ENCODE measurements at places on chromosomes 12 and 14.

- no peak for DNase-seq
Observed at GRCh38 chr12:20264608-20265114, 103.7 kb upstream of the PDE3A start.

DNA sequence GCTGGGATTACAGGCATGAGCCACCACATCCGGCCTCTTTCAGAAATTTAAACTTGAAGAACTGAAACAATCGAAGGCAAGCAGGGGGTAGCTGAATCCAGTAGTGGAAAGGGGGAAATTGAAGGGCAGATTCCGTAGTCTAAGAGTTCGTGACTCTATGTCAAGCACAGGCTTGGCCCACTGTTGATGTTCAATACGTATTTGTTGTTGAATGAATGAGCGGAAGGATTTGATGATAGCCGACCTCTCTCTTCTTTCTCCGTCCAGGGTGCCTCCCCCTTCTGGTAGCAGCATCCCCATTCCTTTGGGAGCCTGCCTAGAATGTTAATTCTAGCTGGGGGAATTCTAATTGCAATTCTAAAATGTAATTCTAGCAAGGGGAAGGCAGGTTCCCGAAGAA is 59.8 kb upstream of the MED13L start:
- no peak for DNase-seq

GRCh38 chr12:124916374-124917134 is 2.1 kb upstream of the UBC start:
- no peak for DNase-seq

- DNase-seq: no peak
Observed at GRCh38 chr12:79685068-79685467, 5.7 kb downstream of the PAWR start.

- no peak for DNase-seq
Observed at GRCh38 chr14:50947446-50947845, 3.2 kb upstream of the PYGL start.

DNA sequence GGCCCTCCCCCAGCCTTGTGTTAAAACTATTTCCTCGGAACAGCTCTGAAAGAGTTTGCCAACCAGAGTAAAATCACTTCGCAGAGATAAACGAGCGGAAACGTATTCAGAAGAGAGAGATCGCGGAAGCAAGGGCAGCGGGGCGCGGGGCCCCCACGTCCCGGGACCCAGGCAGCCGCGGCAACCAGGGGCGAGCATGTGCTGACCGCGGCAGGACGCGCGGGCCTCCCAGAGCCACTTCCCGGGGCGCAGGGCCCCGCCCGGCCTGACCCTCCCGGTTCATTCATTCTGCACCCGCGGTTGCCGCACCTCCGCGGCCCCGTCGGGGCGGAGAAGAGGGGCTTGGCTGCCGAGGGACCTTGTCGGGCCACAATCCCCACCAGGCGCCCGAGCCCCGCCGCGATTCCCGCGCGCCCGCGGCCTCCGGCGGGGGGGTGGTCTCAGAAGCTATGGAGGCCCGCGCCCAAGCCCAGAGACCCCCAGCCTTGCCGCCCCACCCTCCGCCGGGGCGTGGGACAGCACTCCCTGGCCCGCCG is 598 bp downstream of the UBE2N start:
- peak; percentile 48 for DNase-seq

DNA sequence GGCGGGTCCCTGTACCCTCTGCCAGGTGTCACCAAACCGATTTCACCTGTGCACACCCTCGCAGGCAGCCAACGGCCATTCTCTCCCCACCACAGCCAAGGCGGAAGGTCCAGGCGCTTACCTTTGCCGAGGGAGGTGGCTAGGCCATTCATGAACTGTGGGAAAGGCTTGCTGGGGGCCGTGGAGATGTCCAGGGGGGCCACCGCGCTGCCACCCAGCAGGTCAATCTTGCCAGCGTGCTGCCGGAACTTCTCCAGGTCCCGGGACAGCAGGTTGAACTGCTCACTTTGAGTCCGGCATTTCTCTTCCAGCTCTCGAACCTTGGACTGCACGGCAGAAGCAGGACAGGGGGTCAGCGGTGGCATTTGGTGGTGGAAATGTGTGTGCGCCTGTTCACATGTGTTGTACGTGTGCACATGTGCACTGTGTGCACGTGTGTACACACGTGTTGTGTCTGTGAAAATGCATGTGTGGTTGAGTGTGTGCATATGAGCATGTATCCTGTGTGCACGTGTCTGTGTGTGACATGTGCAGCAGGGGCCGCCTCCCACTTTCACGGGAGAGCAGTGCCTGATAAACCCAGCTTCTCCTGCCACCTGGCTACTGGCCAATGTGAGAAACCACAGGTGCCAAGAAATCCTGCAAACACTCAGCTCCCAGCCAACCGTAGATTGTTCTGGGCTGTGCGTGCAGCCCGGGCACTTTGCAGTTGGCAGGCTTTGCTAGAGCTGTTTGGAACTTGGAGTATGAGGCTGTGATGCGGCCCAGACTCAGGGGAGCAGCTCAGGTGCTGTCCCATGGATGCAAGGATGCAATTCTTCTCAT is 118.9 kb downstream of the PIWIL1 start:
- DNase-seq: no peak

- peak; percentile 81 for DNase-seq
Observed at GRCh38 chr12:121799156-121799841, 4.5 kb upstream of the SETD1B start.

- DNase-seq: no peak
Observed at GRCh38 chr12:110171186-110171538, 47.0 kb downstream of the IFT81 start.

DNA sequence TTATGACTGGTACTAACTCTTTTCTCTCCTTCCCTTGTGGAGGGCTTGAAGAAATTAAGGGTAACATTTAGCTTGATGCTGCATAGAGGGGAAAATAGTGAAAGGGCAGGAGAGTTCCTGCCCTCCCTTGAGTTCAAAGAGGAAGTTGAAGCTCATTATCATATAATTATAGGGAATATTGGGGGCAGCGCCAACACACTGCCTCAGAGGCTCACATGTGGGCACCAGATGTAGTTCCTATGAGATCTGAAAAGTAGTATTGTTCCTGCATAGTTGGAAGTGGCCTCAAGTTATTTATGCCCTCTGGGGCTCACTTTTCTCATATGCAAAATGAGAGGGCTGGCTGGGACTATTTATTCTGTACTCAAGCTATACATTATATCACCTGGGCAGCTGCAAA is 33.0 kb upstream of the FGF23 start:
- DNase-seq: no peak

DNA sequence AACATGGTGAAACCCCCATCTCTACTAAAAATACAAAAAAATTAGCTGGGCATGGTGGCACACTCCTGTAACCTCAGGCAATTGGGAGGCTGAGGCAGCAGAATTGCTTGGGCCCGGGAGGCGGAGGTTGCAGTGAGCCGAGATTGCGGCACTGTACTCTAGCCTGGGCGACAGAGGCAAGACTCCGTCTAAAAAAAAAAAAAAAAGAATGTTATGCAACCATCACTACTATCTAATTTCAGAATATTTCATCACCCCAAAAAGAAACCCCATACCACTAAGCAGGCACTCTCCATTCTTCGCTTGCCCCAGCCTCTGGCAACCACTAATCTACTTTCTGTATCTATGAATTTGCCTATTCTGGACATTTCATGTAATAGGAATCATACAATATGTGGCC is 68.8 kb upstream of the AMN start:
- DNase-seq: no peak

GRCh38 chr14:105863296-105864108 is 337.1 kb downstream of the TMEM121 start:
- no peak for DNase-seq

GRCh38 chr12:62891805-62892549 is 43.0 kb downstream of the PPM1H start:
- no peak for DNase-seq

DNA sequence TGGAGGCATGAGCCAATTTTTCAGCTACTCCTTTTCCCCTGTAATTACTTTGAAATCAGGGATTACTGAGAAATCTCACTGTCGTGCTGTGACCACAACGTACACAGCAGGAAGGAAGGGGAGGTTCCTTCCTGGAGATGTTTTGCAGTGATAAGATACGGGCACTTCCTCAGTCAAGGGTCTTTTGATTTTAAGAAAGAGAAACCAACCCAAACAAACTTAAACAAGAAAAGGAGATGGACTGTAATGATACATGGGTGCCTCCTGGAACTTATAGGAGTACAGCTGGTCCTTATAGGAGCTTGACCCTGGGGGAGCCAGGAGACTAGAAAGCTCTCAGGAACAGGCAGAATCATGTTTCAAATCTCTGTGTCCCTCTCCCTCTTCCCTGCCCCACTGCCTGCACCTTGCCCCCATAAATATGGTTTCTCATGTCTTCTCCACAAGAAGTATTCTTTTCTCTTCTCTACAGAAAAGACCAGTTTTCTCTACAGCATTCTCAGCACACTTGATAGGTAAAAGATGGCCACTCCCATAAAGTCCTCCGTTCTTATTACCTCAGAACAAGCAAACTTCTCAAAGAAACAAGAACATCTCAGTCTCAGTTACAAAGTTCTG is 281.1 kb upstream of the AMIGO2 start:
- DNase-seq: no peak
